H7 (cell line): ENCODE measurements at places on chromosomes 12 and 14. TPM values are rescaled to one million over a fixed set of nuclear protein-coding genes. Genes with fewer than 3 reads are reported as not detected.

The FGF23 gene
- 0.17 and 0.37 TPM in 2 replicates for total RNA-seq

DNA sequence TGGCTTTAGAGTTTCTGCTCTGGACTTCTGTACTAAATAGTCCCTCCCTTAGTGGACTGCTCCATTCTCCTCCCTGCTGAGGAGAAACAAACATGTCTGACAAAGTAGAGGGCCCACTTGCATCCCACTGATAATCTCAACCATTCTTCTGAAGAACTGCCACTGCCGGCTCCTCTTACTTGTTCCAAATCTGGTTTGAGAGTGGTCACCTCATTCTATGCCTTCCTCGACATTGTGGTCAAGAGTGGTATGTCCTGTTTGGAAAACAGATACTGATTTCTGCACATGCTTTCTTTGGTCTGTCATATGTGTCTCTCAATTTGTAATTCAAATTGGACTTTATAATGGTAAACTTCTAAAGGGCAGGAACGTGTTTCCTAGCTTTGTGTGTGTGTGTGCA lies 36.3 kb upstream of the PLEKHA5 start:
- no peak for DNase-seq

GRCh38 chr12:114265036-114265435 lies 140.9 kb downstream of the TBX5 start:
- DNase-seq: no peak

The KRT73 gene
- not detected in 2 replicates for total RNA-seq

DNA sequence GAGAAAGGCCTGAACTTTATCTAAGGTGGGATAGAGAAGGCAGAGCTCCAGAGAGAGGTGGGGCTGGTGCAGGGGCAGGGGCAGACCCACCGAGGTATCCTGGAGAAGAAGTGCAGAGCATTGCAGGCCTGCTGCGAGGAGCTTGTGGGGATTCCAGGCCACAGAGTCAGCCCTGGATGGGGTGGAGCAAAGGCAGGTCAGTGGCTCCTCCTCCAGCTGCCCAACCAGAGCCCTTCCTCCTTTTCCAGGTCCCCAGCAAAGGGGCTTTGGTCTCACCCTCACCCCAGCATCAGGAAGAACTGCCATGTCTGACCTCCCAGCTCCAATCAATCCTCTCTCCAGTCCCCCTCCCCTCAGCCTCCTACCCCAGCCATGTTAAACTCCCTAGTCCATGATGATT lies 19.8 kb upstream of the ZNF740 start:
- peak; percentile 49 for DNase-seq

The ARMH4 gene
- 2.4 and 2.9 TPM in 2 replicates for total RNA-seq

GRCh38 chr12:125330645-125331341 lies 265.6 kb downstream of the AACS start:
- peak; percentile 97 for DNase-seq

DNA sequence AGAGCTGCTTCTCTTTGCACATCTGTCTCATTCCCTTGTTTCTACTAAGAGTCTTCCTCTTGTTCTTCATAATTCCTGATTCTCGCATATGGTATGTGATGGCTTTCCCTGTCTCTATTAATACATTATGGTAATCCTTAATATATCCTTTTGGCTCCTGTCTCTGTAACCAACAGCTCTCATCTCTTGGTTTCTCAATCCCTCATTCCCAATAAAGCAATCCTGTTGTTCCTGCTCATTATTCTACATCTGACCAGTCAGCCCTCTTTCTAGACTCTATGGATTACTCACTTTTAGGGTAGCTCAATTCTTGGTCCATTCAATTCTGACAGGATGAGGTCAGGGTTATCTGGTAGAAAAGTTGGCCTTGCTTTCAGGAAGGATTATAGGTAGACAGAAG lies 349.9 kb downstream of the LRIG3 start:
- no peak for DNase-seq

The CCDC197 gene
- total RNA-seq: not detected in 2 replicates

DNA sequence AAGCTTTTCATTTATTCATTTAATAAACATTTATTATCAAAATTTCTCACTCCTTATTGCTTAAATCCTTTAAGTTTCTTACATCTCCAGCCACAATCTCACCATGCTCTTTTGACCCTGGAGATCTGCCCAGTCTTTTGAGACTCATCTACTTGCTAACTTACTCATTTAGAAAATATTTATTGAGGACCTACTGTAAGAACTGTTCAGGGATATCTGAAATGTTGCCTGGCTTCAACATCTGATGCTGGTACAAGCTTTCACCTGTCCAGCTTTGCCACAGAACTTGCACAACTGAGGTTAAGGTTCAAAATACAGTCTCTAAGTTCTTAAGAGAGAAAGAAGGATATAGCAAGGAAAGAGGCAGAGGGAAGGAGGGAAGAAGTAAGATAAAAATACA lies 17.5 kb upstream of the GXYLT1 start:
- DNase-seq: no peak

The LRP1-AS gene
- total RNA-seq: not detected in 2 replicates

GRCh38 chr14:93019970-93020369 lies 95.8 kb downstream of the ITPK1 start:
- no peak for DNase-seq

- no peak for DNase-seq
Observed at GRCh38 chr14:92223025-92223424, 99.9 kb upstream of the SLC24A4 start.

GRCh38 chr12:94186278-94187241 lies 38.2 kb downstream of the PLXNC1 start:
- DNase-seq: peak; percentile 84

DNA sequence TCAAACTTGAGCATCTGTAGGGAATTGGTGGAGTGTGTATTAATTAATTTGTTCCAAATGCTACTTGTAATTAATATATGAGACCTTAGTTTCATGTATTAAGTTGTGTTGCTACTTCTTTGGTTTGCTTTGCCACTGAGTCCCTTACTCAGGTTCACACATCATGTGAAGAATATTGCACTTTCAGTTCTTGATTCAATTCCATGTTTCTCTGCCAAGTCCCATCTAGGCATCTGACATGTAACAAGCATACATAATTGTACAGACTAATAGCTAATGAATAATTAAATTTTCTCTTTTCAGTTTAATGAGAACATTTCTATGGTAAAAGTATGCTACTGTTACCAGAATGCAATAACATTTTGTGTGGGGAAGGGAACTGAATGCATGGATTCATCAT lies 640.0 kb downstream of the TMTC2 start:
- no peak for DNase-seq

GRCh38 chr12:51686727-51687126 lies 95.7 kb downstream of the SCN8A start:
- DNase-seq: no peak

DNA sequence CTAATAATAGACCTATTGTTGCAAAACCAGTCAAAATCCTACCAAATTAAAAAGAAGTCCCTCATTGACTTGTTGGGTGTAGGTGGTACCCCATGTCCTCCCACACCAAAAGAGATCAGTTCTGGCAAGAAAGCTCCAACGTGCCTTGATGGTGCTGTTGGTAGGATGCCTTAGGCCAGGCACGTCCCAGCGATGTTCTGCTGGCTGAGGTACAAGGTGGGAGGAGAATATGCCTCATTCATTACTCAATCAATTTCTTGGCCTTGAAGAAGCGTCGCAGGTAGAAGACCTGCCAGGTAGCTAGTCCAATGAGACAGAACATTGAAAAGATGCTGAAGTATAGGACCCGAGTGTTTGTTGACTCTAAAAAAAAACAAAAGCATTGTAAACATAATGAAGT lies 7.8 kb upstream of the NEK9 start:
- DNase-seq: no peak

- peak; percentile 52 for DNase-seq
Observed at GRCh38 chr14:56810147-56810719, at the start of gene OTX2. TSS of gene OTX2 (minus strand) at chr14:56810479. CDS start at chr14:56805456, 5,023 bp downstream.

GRCh38 chr12:56998316-56998715 lies 8.0 kb downstream of the ZBTB39 start:
- DNase-seq: no peak

GRCh38 chr12:107600581-107601144 lies 84.9 kb upstream of the PWP1 start:
- no peak for DNase-seq

The USP44 gene
- 102 and 142 TPM in 2 replicates for total RNA-seq

DNA sequence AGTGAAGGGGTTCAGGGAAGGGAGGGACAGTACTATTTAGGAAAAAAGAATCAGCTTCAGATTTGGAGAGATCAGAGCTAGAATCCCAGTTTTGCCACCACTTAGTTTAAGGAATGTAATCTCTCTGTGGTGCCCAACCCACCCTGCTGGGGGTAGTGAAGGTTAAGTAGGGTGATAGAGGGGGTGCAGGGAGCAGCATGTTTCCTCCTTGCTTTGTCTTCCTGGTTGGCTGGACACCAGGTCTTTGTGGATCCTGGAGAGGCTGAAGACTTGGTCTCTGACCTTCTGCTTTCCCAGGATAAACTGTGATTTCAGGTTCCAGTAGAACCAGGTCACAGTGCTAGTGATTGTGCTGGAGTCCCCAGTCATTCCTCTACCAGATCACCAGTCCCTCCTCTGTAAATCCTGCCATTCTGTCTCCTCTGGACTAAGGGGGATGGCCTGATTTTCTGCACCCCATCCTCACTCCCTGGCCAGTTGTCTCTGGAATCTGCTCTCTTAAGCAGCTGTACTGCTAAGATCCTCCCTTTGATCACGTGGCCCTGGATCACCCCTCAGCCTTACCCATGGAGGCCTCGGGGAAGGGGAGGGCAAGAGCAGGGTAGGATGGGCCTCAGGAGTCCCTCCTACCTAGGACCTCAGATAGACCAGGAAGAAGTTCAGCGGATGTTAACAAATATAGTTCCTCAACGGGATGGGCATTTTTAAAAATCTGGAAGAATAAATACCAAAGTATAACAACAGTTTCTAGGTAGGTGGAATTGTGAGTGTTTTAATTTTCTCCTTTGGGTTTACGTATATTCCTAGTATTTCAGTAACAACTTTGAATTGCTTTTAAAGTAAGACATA lies 3.1 kb downstream of the MAP3K12 start:
- DNase-seq: peak; percentile 76

The NPFF gene
- total RNA-seq: not detected in 2 replicates

The CCDC63 gene
- total RNA-seq: 0.67 and 0.76 TPM in 2 replicates

DNA sequence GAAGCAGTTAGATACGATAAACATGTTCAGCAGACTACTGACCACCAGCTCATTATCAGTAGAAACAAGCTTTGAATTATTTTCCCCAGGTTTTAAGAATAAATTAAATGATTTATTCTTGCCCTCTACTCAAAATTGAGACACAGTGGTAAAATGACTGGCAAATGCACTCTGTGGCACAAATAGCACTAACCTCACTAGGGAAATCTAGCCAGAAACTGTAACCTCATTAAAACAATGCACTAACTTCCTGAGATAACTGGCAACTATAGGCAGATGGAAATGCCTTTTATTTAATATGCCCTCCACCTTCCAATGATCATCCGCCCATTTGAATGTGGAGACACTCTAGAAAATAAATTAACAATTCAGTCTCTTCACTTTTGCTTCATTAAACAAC lies 33.2 kb downstream of the CPNE8 start:
- DNase-seq: no peak

- no peak for DNase-seq
Observed at GRCh38 chr12:6533653-6533922, 729 bp upstream of the GAPDH start.

The RAPGEF3 gene
- 10.5 and 11.8 TPM in 2 replicates for total RNA-seq

DNA sequence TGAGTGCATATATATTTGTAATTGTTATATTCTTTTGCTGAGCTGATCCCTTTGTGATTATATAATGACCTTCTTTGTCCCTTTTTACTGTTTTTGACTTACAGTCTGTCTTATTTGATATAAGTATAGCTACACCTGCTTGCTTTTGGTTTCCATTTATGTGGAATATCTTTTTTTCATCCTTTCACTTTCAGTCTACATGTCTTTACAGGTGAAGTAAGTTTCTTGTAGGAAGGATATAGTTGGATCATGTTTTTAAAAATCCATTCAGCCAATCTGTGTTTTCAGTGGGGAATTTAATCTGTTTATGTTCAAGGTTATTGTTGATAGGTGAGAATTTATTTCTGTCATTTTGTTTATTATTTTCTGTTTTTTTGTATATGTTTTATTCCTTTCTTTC lies 12.1 kb downstream of the GZMH start:
- DNase-seq: no peak

DNA sequence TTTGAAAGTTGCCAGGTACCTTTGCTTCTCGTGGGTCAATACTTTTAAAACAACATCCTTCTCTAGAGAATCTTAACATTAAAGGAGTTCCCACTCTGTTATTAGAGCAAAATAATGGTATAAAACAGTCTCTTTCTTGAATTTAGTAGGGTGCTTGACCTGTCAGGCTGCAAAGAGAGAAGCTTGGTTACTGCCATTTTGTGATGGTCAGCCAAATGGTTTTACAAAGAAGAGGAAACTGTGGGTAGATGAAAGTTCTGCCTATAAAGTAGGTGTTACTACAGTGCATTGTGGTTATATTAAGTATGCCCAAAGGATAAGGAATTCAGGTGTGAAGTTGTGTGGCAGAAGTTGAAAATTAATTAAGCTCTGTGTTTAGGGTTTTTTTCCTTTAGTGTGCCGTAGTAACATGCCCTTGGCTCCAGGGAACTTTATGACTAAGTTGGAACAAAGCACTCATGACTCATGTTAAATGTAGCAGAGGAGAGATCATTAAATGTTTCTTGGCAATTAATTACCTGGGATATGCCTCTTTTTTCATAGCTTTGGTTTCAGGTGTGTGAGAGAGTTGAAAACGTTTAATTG lies 354.0 kb upstream of the KITLG start:
- no peak for DNase-seq

The KRT80 gene
- not detected in 2 replicates for total RNA-seq

DNA sequence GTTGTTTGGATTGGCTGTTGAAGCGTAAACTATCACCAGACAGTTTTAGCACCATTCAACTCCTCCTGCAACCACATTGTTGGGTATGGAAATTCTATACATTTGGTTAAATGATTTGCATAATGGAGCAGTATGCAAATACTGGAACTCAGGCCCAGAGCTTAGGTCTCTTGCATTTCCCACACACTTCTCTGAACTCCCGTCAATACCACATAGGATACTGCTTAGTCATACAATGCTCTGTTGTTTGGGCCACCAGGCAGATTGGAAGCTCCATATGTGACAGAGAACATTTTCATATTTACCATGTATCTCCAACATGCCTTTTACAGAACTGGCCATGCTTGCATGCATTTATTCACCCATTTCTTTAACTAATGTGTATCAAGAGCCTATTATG lies 78.0 kb downstream of the IFNG start:
- DNase-seq: no peak

- DNase-seq: no peak
Observed at GRCh38 chr12:115957686-115958290, 319.7 kb downstream of the MED13L start.

GRCh38 chr14:56431013-56431412 lies 148.6 kb upstream of the TMEM260 start:
- no peak for DNase-seq

The PIANP gene
- total RNA-seq: 0.42 and 1.4 TPM in 2 replicates

The SPTB gene
- 0.17 and 0.22 TPM in 2 replicates for total RNA-seq

The ACSM4 gene
- 1.9 and 10.9 TPM in 2 replicates for total RNA-seq

DNA sequence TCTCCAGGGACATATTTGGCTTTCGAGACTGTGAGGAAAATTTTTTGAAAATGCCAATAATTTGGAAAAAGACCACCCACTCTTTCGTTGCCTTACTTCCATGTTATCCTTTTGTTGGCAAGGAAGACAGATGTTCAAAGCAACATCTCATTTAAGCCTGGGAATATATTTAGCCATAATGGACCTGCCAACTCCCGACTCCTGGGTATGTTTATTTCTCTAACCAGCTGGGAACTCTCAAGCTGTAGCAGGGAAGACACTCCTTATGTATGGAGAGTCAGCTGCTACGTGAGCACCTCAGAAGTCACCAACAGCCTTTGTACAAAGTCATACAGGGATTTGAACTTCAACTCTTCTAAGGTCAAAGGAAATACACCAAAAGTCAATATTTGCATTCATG lies 96.5 kb upstream of the DAAM1 start:
- DNase-seq: no peak
